Naive thymus-derived CD8-positive, alpha-beta T cell (primary cell): ENCODE measurements at places on chromosomes 1 and 21. TPM values are rescaled to one million over a fixed set of nuclear protein-coding genes. Genes with fewer than 3 reads are reported as not detected.
A peak's percentile ranks its signal among the peaks of the same experiment; 100 is the strongest.

DNA sequence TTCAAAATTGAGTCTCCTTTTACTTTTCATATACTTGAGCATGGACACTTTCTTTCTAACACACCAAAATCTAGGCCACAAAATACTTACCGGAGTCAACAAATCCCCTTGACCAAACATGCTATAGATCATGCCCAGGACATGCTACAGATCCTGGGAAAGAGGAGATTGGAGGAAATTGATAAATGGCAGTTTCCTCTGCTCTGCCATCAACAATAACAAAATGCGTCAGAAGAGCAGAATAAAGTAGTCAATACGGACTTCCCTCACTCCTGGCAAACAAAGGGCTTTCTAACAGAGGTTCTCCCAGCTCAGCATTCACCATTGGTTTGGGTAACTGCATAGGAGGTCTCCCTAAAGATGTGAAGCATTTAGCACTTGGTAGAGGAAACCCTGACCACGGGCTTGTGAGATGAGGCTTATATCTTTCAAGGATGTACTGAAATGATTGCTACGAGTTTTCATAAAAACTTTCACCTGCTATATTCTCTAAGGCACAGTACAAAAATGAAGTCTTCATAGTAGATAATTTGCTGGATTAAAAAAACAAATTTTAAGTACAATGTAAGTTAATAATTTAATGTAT, 283.8 kb upstream of the RUNX1 start:
- peaks cover 2% of the 10 kb centered on the region for H3K36me3 ChIP-seq
- DNase-seq = no peak
- no peaks in the 10 kb centered on the region for H3K4me1 ChIP-seq
- no peak overlapping the region for H3K4me3 ChIP-seq

DNA sequence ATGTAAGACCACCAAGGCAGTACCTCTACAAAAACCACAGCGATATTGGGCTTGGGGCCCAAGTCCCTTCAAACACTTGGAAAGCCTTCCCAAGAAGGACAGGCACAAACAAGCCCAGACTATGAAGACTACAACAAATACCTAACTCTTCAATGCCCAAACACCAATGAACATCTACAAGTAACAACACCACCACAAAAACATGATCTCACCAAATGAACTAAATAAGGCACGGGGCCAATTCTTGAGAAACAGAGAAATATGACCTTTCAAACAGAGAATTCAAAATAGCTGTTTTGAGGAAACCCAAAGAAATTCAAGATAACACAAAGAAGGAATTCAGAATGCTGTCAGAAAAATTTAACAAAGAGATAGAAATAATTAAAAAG, 86.8 kb downstream of the COL24A1 start:
- no peak for DNase-seq
- no peaks in the 10 kb centered on the region for H3K36me3 ChIP-seq
- no peak overlapping the region for H3K27ac ChIP-seq
- no peaks in the 10 kb centered on the region for H3K27me3 ChIP-seq
- no peak overlapping the region for H3K4me3 ChIP-seq

- no peaks in the 10 kb centered on the region for H3K4me1 ChIP-seq
- no peak overlapping the region for H3K27ac ChIP-seq
- no peaks in the 10 kb centered on the region for H3K36me3 ChIP-seq
- no peak for DNase-seq
- H3K27me3 ChIP-seq = no peaks in the 10 kb centered on the region
Measured at GRCh38 chr1:21823980-21824702, 12.1 kb downstream of the LDLRAD2 start.

- no peak overlapping the region for H3K4me3 ChIP-seq
- DNase-seq = no peak
- no peaks in the 10 kb centered on the region for H3K4me1 ChIP-seq
- no peak overlapping the region for H3K27ac ChIP-seq
Measured at GRCh38 chr1:239844833-239845232, 246.8 kb upstream of the FMN2 start.

GRCh38 chr1:27076803-27077202, 64.2 kb upstream of the TENT5B start:
- H3K36me3 ChIP-seq = no peaks in the 10 kb centered on the region
- H3K27me3 ChIP-seq = no peaks in the 10 kb centered on the region
- H3K4me3 ChIP-seq = no peak overlapping the region
- H3K27ac ChIP-seq = no peak overlapping the region

DNA sequence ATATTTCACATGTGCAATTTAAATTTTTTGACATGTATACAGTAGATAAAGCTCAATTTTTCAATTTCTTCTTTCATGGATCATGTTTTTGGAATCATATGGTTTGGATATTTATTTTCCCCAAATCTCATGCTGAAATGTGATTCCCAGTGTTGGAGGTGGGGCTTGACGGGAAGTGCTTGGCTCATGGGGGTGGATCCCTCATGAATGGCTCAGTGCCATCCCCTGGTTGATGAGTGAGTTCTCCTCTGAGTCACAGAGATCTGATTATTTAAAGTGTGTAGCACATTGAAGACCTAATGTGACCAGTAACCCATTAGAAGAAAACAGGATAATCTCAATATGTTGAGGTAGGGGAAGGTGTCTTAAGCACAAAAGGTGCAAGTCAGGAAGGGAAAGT, 9.1 kb upstream of the IFI16 start:
- no peak for DNase-seq
- peak overlapping the region; percentile 9 for H3K27ac ChIP-seq
- H3K27me3 ChIP-seq = no peaks in the 10 kb centered on the region
- peaks cover 10% of the 10 kb centered on the region for H3K4me1 ChIP-seq

- peak overlapping the region; percentile 43 for H3K27ac ChIP-seq
- DNase-seq = no peak
- H3K36me3 ChIP-seq = peaks cover 89% of the 10 kb centered on the region
- peaks cover 9% of the 10 kb centered on the region for H3K4me1 ChIP-seq
Measured at GRCh38 chr21:31696424-31696823, 35.5 kb downstream of the SCAF4 start.

GRCh38 chr1:190739926-190740325, 262.3 kb upstream of the BRINP3 start:
- H3K27ac ChIP-seq = no peak overlapping the region
- no peak overlapping the region for H3K4me3 ChIP-seq
- H3K27me3 ChIP-seq = no peaks in the 10 kb centered on the region
- no peaks in the 10 kb centered on the region for H3K4me1 ChIP-seq
- DNase-seq = no peak
- H3K36me3 ChIP-seq = no peaks in the 10 kb centered on the region

F5 gene
- total RNA-seq = 0.16 TPM

RAP1GAP gene
- total RNA-seq = 0.60 TPM

DNA sequence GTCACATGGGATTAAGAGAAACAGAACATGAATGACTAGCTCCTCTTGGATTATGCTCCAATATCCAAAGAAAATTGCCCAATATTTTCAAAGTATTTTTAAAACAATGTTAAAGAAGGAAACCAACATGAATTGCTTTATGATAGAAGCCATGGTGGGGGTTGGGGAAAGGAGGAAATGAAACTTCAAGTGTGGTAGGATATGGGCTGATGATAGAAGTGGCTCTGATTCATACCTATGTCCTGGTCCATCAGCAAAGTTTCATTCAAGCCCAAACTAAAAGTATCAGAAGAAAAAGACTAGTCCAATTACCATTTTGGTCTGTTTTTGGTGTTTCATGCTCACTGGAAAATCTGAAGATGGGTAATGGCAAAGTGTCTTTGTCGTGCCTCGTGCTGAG, 104.2 kb upstream of the PROX1 start:
- no peak overlapping the region for H3K4me3 ChIP-seq
- DNase-seq = no peak
- H3K27me3 ChIP-seq = no peaks in the 10 kb centered on the region
- no peaks in the 10 kb centered on the region for H3K4me1 ChIP-seq
- no peaks in the 10 kb centered on the region for H3K36me3 ChIP-seq

DNA sequence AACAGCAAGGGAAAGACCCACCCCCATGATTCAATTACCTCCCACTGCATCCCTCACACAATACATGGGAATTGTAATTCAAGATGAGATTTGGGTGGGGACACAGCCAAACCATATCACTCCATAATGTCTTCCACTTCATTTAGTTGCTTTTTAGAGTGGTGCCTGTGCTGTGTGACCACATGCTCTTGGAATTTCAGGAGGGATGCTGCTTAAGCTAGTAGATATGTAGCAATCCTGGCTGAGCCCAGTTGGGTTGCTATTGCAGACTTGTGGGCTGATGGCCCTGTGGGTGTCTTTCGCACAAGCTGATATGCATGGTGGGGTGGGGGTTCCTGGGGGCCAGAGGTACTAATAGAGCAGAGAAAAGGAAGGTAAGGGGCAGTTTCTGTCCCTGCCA, 160.4 kb upstream of the SYT6 start:
- H3K4me1 ChIP-seq = no peaks in the 10 kb centered on the region
- DNase-seq = no peak
- peaks cover 2% of the 10 kb centered on the region for H3K36me3 ChIP-seq
- H3K27ac ChIP-seq = no peak overlapping the region
- H3K27me3 ChIP-seq = no peaks in the 10 kb centered on the region
